ENCODE measurements at places on chromosomes 2 and 18. TPM values are rescaled to one million over a fixed set of nuclear protein-coding genes. Genes with fewer than 3 reads are reported as not detected.

- H3K27ac ChIP-seq, result no peak overlapping the region
- peak; percentile 81 for DNase-seq
- H3K4me1 ChIP-seq, result peaks cover 6% of the 10 kb centered on the region
- no peaks in the 10 kb centered on the region for H3K27me3 ChIP-seq
- H3K36me3 ChIP-seq, result no peaks in the 10 kb centered on the region
- H3K4me3 ChIP-seq, result no peak overlapping the region
Measured at GRCh38 chr2:73823916-73824523, 4.7 kb upstream of the STAMBP start.

GRCh38 chr18:67518566-67518965 lies 2.0 kb upstream of the DSEL start:
- no peak overlapping the region for H3K4me3 ChIP-seq
- H3K36me3 ChIP-seq, result no peaks in the 10 kb centered on the region
- no peaks in the 10 kb centered on the region for H3K4me1 ChIP-seq
- H3K27ac ChIP-seq, result no peak overlapping the region
- no peak for DNase-seq

DNA sequence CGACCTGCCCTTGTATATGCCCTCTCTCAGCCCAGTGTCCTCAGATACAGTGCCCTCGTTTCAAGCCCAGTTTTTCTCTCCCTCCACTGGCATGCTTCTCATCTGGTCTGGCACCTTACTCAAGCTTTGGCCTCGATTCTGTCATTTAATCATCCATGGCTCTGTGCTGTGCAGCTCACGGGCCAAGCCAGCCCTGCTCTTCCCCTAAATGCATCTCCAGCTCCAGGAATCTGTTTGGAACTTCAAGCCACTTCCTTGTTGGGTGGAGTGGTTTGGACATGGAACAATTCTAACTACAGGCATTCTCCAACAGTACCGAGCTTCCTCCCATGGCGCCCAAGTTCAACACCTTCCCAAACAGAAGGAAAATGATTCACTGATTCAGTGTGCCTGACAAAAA lies 76.7 kb upstream of the ZNF397 start:
- H3K36me3 ChIP-seq, result no peaks in the 10 kb centered on the region
- no peak for DNase-seq
- H3K4me1 ChIP-seq, result no peaks in the 10 kb centered on the region
- no peak overlapping the region for H3K27ac ChIP-seq
- peaks cover 5% of the 10 kb centered on the region for H3K27me3 ChIP-seq

- H3K4me1 ChIP-seq, result no peaks in the 10 kb centered on the region
- no peaks in the 10 kb centered on the region for H3K27me3 ChIP-seq
- no peaks in the 10 kb centered on the region for H3K36me3 ChIP-seq
- no peak overlapping the region for H3K27ac ChIP-seq
Measured at GRCh38 chr18:80210312-80211083, 36.8 kb downstream of the PARD6G start.

DNA sequence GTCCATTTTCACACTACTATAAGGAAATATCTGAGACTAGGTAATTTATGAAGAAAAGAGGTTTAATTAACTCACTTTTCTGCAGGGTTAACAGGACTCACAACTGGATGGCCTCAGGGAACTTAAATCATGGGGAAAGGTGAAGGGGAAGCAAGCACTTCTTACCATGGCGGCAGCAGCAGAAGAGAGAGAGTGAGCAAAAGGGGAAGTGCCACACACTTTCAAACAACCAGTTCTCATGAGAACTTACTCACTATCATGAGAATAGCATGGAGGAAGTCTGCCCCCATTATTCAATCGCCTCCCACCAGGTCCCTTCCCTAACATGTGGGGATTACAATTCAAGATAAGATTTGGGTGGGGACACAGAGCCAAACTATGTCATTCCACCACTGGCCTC lies 55.1 kb upstream of the NETO1 start:
- no peak for DNase-seq
- no peak overlapping the region for H3K4me3 ChIP-seq
- no peak overlapping the region for H3K27ac ChIP-seq

Gene ATP6V1B1
- total RNA-seq, result not detected

DNA sequence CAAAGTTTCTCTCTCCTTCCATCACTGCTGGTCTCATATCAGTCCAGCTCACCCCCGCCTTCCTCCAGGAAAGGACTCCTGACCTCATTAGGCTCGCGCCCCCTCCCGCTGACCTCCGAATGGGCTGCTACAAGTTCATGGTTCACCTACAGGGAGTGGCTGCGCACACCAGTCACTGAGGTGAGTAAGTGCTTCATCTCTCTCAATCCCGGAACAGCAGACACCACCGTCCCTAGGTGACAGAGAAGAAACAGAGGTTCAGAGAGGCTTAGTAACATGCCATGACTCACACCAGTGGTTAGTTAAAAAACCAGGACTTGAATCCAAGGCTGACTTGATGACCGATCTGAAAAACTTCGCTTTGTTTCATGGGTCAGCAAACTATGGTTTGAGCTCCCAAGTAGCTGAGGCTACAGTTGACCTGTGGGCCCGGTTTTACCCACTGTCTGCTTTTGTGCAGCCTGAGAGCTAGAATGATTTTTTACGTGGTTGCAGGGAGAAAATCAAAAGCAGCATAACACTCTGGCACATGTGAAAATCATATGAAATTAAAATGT lies 42.0 kb downstream of the ZFP36L2 start:
- H3K27ac ChIP-seq, result peak overlapping the region; percentile 67
- no peaks in the 10 kb centered on the region for H3K27me3 ChIP-seq
- DNase-seq, result peak; percentile 89
- H3K4me1 ChIP-seq, result peaks cover 61% of the 10 kb centered on the region
- no peak overlapping the region for H3K4me3 ChIP-seq

Gene CDH2
- 0.09 TPM for total RNA-seq

Gene POMC
- not detected for total RNA-seq

GRCh38 chr2:127859712-127860085 lies 1.7 kb upstream of the POLR2D start:
- H3K4me3 ChIP-seq, result no peak overlapping the region
- H3K27ac ChIP-seq, result peak overlapping the region; percentile 36
- peak; percentile 70 for DNase-seq
- H3K4me1 ChIP-seq, result peaks cover 29% of the 10 kb centered on the region
- no peaks in the 10 kb centered on the region for H3K27me3 ChIP-seq

DNA sequence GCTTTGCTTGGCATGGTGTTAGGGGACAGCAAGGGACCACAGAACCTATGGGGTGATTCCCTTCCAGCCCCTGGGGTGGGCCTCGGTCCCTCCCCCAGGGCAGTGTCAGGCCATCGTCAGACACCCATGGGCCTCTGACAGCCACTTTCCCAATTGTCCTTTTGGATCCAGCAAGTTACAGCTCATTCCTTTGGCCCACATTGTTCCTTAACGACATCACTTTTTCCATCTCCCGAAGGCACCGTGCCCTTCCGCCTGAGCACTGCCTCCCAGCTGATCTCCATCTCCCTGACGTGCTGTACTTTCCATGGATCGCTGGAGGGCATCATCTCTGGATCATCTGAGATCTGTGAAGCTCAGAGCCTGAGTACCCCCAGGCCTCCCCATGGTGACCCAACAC lies 10.4 kb upstream of the KCNK3 start:
- H3K4me1 ChIP-seq, result no peaks in the 10 kb centered on the region
- H3K36me3 ChIP-seq, result no peaks in the 10 kb centered on the region
- DNase-seq, result no peak
- H3K27ac ChIP-seq, result no peak overlapping the region
- no peak overlapping the region for H3K4me3 ChIP-seq
- peaks cover 16% of the 10 kb centered on the region for H3K27me3 ChIP-seq

DNA sequence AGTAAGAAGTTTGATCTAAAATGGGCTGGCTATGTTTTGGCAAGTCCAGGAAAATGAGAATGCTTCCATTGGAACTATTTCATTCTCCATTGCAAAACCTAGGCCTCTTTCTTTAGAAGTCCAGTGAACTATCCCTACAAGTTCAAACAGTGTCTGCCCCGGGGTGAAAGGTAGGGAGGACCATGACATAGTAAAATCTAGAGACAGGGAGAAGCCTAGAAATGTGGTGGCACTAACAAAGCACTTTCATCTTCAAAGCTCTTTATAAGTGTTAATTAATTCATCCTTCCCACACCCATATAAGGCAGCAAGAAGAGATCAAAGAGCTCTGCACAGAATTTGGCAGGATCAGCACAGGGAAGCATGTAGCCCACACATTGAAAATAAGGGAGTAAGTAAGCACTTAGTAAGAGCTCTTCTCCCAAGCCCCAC lies 214.5 kb downstream of the IRS1 start:
- no peak overlapping the region for H3K4me3 ChIP-seq
- H3K27ac ChIP-seq, result no peak overlapping the region
- H3K27me3 ChIP-seq, result no peaks in the 10 kb centered on the region
- DNase-seq, result no peak

GRCh38 chr18:24817587-24818371 lies 357.3 kb downstream of the HRH4 start:
- H3K27me3 ChIP-seq, result no peaks in the 10 kb centered on the region
- no peak overlapping the region for H3K27ac ChIP-seq

DNA sequence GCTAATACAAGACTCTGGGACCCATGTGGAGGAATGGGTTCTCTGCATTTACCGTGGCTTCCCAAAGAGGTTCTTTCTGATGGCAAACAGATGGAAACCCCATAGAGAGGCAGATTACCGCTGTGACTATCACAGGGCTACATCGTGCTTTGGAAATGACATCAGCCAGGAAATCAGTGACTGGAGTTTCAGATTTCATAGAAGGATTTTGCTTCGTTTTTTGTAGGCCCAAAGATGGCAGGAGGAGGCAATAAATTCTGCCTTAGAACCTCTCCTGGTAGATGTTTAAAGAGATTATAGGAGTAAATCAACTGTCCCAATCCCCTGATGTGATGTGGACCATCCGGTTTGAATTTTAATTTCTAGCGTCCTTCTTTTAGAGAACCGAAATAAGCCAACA lies 214.1 kb downstream of the AGPS start:
- H3K27me3 ChIP-seq, result no peaks in the 10 kb centered on the region
- H3K4me1 ChIP-seq, result no peaks in the 10 kb centered on the region
- H3K27ac ChIP-seq, result no peak overlapping the region
- H3K4me3 ChIP-seq, result no peak overlapping the region

DNA sequence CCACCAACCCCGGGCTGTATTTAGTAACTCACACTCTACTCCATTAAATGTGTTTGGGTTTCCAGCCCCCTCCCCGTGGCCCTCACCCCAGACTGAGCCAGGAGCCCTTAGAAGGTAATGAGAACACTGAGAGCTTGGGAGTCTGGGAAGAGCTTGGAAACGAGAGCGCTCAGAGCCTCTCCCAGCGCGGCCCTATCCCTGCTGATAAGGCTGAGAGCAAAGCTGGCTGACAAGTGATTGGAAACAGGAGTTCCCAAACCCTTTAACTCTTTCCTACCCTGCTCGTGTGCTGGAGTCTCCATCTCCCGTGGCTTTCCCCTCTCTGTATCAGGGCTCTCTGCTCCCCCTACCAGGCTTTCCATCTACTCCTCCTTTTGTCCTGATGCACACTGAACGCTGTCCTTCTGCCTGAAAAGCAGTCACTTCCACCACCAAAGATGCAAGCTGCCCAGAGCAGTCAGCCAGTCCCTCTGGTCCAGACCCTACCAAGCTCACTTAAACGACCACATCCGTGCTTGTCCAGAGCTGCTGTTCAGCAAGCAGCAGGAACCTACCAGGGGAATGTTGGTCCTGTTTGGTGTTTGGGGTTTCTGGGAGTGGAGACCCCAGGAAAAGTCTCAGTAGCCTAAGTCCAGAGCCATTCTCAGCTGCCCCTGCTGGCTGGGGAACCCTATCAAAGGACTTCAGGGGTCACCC lies 100.0 kb upstream of the PKDCC start:
- no peaks in the 10 kb centered on the region for H3K36me3 ChIP-seq
- no peak overlapping the region for H3K4me3 ChIP-seq
- H3K27me3 ChIP-seq, result peaks cover 2% of the 10 kb centered on the region
- no peaks in the 10 kb centered on the region for H3K4me1 ChIP-seq
- no peak overlapping the region for H3K27ac ChIP-seq

Gene TOGARAM2
- total RNA-seq, result not detected

DNA sequence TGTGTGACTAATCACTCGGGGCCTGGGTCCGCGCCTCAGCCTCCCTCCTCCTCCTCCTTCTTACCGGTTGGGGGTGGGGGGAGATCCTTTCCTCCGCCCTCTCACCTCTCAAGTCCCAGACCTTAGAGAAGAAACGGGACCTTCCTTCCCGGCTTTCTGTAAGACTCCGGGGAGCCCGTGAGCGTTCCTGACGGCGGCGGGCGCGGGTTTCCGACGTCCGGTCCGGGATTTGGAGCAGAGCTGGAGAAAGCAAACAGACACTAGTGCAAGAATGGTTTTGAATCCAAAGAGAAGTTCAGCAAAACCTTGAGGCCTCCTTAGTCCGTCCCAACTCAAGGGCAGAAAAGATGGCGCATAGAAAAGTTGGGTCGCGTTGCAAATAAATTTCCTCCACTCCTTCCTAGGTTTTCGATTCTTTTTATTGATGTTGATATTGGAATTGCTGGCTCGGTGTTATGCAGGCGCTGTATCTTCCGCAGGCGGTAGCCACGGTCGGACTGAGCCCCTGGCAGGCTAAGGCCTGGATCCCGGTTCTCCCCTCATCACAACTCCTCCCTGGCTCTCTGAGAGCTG lies 2.0 kb downstream of the DLX1 start:
- H3K4me3 ChIP-seq, result no peak overlapping the region
- H3K27me3 ChIP-seq, result no peaks in the 10 kb centered on the region
- peaks cover 7% of the 10 kb centered on the region for H3K4me1 ChIP-seq
- H3K27ac ChIP-seq, result no peak overlapping the region
- H3K36me3 ChIP-seq, result peaks cover 20% of the 10 kb centered on the region

- DNase-seq, result no peak
- no peaks in the 10 kb centered on the region for H3K4me1 ChIP-seq
- H3K27me3 ChIP-seq, result no peaks in the 10 kb centered on the region
- no peak overlapping the region for H3K4me3 ChIP-seq
Measured at GRCh38 chr2:230636684-230637271, 75.9 kb upstream of the CAB39 start.

GRCh38 chr2:210528716-210529115 lies 27.7 kb upstream of the CPS1 start:
- H3K27me3 ChIP-seq, result no peaks in the 10 kb centered on the region
- H3K4me1 ChIP-seq, result no peaks in the 10 kb centered on the region
- H3K4me3 ChIP-seq, result no peak overlapping the region
- DNase-seq, result no peak

- H3K27me3 ChIP-seq, result no peaks in the 10 kb centered on the region
- DNase-seq, result no peak
- no peaks in the 10 kb centered on the region for H3K4me1 ChIP-seq
- H3K27ac ChIP-seq, result no peak overlapping the region
- no peak overlapping the region for H3K4me3 ChIP-seq
Measured at GRCh38 chr18:58025733-58026132, 18.3 kb upstream of the NEDD4L start.

DNA sequence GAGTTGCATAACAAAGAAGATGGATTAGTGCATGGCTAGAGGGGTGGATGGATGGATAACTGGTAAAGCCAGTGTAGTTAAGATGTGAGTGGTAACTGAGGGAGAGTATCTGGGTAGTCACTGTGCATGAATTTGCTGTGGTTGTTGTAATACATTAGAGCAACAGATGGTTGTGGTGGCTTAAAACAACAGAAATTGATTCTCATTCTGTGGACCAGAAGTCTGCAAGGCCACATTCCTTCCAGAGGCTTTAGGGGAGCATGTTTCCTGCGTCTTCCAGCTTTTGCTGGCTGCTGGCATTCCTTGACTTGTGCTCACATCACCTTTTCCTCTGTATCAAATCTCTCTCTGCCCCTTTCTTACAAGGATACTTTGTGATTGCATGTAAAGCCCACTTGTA lies 155.4 kb downstream of the ASB1 start:
- no peaks in the 10 kb centered on the region for H3K36me3 ChIP-seq
- no peak overlapping the region for H3K27ac ChIP-seq
- H3K4me1 ChIP-seq, result no peaks in the 10 kb centered on the region
- no peak overlapping the region for H3K4me3 ChIP-seq
- no peak for DNase-seq

- no peak overlapping the region for H3K4me3 ChIP-seq
- H3K36me3 ChIP-seq, result no peaks in the 10 kb centered on the region
- no peak for DNase-seq
- H3K4me1 ChIP-seq, result no peaks in the 10 kb centered on the region
- no peaks in the 10 kb centered on the region for H3K27me3 ChIP-seq
- no peak overlapping the region for H3K27ac ChIP-seq
Measured at GRCh38 chr18:8744038-8744437, 38.7 kb downstream of the MTCL1 start.

Measured in K562 (cell line).